ENCODE measurements at places on chromosomes 4 and X.

- no peak for DNase-seq
Observed at GRCh38 chrX:32873786-32874185, 337.6 kb downstream of the DMD start.

DNA sequence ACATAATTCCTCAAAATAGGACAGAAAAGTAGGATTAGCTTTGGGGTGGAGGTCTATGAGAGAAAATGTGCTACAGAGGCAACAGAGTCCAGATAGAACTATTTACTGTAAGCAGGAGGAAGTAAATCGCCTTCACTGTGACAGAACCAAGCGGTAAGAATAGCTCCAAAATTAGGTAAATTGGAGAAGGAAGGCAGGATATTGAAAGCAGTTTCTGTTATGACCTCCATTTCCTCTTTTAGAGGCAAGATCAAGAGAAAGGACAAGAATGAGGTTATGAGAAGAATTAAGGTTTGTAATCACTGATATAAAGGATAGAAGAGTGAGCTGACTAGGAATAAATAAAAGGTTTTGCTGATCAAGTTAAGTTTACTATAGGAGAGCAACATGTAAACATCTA, 44.1 kb upstream of the NEUROG2 start:
- no peak for DNase-seq

- DNase-seq = no peak
Observed at GRCh38 chr4:71211748-71212147, 127.1 kb upstream of the SLC4A4 start.

DNA sequence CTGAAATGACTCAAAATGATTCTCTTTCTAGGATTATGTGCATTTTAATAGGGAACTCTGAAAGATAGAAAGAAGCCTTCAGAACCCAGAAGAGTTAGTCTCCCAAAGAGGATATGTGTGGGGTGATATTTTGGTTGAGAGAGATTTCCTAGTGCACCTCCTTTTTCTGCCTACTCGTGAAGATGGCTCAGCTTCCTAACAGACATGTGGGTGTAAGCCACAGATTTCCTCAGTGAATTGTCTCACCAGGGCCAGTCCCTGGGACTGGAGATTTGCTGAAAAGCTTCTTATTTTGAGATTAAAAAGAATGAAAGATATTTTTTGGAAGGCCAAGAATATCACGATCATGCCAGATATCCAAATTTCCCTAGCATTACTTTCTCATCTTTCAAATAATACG, 42.8 kb downstream of the MAGEB17 start:
- no peak for DNase-seq

- DNase-seq = no peak
Observed at GRCh38 chr4:112245383-112245782, 13.8 kb downstream of the AP1AR start.

DNA sequence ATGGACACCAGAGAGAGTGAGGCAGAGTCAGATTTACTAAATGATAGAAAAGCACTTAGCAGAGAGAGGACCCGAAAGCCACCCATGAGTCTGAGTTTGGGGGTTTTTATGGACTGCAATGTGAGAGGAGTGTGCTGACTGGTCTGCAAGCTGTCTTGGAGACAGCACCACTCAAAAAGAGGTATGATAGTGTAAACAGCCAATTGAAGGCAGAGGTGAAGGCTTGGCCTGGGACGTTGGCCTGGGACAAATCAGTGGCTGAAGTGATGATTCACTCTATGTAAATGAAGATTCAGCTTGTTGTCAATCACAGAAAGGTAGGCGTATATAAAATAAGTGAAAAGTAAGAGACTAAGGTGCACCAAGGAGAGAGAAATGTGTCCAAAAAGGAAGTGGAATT, 217.6 kb upstream of the ZFP42 start:
- DNase-seq = no peak

DNA sequence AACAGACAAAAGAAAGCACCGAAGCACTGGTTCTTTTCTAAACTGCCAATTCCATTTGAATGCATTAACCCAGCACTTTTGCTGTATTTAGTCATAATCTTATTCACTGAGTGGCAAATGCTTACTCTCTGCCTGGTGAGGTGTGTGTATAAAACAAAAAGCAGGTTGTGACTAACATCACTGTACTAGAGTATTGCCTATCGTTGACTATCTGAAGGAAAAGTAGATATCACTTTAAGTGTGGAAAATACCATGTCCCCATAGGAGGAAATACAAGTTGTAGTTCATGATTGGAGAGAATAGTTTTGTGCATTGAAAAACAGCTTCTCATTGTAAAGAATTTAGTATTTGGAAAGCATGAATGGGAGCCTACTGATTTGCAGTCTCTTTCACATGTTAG, 2.7 kb downstream of the PDLIM5 start:
- DNase-seq = no peak

- no peak for DNase-seq
Observed at GRCh38 chr4:159143687-159144086, 40.8 kb downstream of the RAPGEF2 start.

- DNase-seq = no peak
Observed at GRCh38 chr4:37876156-37876555, 14.7 kb upstream of the TBC1D1 start.

- DNase-seq = no peak
Observed at GRCh38 chrX:40097504-40098263, at the start of gene BCOR. BCOR (minus strand) TSS chrX:40097958; CDS start chrX:40077929, 20,029 bp downstream.

DNA sequence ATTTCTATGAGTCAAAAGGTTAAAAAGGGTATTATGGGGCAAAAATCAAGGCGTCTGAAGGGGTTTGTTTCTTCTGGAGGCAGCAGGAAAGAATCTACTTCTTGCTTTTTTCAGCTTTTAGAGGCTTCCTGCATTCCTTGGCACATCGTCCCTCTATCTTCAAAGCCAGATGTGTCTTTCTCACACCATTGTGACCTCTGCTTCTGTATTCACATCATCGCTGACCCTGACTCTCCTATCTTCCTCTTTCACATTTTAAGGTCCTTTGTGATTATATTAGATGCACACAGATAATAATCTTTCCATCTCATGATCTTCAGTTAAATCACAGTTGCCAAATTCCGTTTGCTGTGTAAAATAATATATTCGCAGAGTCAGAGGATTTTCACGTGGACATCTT, 112.7 kb downstream of the PPP4R3C start:
- DNase-seq = no peak

GRCh38 chr4:6703786-6704185, 5.9 kb downstream of the MRFAP1L1 start:
- DNase-seq = no peak

GRCh38 chr4:105622269-105622668, 69.8 kb downstream of the ARHGEF38 start:
- no peak for DNase-seq

DNA sequence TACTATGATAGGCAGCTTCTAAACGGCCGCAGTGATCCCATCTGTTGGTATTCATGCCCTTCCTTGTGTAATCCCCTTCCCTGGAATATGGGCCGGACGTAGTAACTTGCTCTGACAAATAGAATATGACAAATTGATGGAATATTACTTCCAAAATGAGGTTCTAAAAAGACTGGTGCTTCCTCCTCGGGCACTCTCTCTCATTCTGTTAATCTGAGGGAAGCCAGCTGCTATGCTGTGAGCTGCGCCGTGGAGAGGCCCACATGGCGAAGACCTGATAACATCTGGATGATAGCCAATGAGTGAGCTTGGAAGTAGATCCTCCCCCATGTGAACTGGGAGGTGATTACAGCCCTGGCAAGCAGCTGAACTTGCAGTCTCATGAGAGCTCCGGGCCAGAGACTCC, 27.2 kb upstream of the SLC25A4 start:
- no peak for DNase-seq

DNA sequence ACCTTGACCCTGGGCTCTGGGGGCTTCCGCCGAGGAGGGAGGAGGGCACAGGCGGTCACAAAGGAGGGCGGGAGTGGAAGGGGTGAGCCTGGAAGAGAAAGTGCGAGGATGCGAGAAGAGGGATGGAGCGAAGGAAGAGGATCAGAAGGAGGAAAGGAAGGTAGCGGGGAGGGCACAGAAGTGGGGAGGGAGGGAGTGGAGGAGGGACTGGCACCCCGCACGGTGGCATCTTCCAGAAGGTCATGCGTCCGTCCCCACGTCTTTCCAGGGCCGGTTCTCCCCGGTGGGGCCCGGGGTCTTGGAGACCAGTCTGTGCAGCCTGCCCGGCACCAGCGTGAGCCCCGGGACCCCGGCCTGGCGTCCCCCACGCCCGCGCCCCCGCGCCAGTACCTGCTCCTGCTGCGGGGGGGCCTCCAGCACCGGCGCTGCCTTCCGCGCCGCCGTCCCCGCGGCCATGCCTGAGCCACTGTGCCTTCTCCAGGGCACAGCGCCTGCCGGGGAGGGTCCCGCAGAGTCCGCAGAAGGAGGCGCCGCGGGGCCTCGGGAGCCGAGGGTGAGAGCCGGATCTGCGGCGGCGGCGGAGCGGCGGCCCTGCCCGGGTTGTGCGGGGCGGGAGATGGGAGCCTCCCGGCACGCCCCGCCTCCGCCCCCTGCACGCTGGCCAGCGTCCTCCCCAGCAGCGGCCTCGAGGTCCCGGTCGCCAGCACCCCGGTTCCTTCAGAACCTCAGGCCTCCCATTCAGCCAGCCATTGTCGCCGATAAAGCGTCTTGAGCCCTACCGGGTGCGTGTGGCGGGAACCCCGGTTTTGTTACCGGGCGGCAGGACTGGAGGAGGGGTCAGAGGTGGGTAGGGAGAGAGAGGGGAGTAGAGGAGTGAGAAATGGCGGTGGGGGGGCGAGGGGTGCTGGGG, at the start of gene RNF175:
RNF175 (minus strand) TSS at position 618 of the 910 bp plus-strand sequence; CDS start at position 456, 162 bp downstream.
- DNase-seq = no peak
